ENCODE measurements at places on chromosomes 6 and 20.
A peak's percentile ranks its signal among the peaks of the same experiment; 100 is the strongest.

DNA sequence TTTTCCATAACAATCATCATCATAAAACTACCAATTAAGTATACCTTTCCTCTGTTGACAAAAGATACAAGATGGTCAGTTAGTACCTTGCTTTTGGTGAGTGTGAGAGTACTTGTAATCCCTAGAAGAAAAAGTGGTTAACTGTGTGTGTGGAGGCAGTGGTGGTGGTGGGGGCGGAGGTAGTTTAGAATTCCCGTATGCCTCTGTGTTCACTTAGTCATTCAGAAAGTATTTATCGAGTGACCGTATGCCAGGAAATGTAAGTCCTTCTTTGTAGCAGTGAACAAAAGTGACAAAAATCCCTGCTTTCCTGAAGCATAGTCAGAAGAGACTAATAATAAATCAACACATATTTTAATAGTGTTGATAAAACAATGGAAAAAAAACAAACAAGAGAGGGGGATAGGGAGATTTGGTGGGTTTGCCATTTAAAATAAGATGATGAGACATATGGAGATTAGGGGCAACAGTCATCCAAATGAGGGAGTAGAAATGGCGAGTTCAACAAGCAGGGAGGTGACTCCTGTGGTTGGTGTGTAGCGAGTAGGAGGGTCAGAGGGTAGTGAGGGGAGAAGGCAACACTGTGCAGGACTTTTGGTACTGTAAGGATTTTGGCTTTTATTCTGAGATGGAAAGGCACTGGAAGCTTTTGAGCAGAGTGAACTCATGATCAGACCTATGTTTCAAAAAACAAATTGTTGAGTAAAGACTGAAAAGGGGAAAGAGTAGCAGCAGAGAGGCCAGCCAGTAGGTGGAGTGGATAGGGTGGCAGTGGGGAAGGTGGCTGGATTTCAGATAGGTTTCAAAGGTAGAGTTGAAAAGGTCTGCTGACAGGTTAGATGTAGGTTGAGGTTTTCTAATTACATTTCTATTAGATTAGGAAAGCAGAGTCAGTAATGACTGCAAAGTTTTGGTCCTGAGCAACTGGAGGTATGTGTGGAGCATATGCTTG, 40.3 kb upstream of the SIM1 start:
- DNase-seq, result peak; percentile 85

- no peak for DNase-seq
Observed at GRCh38 chr6:127538750-127539264, 19.7 kb upstream of the MTCL3 start.

- DNase-seq, result peak; percentile 56
Observed at GRCh38 chr6:118565311-118565960, 17.3 kb downstream of the PLN start.

DNA sequence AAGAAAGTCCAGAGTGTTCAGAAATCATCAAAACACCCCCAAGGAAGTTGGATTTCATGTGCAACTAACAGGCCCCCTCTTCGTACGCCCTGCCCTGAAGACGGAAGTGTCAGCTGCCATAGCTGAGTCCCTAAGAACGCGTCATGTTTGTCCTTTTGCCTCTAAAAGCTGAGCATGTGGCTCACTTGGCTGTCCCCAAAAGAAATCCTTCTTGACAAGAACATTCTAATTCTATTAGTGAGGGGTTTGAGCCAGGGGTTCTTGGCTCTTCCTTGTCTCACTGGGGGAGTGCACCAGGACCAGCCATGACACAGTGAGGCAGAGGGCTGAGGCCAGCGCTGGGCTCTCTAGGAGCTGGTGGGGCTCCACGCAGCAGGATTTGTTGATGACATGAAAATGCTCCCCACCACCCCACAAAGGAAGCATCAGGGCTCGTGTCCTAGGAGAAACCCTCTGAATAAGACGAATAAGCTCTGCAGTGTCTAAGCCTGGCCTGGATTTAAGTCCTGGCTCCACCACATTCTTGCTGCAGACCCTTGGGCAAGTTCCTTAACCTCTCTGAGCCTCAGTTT, 20.0 kb upstream of the SPO11 start:
- DNase-seq, result no peak

DNA sequence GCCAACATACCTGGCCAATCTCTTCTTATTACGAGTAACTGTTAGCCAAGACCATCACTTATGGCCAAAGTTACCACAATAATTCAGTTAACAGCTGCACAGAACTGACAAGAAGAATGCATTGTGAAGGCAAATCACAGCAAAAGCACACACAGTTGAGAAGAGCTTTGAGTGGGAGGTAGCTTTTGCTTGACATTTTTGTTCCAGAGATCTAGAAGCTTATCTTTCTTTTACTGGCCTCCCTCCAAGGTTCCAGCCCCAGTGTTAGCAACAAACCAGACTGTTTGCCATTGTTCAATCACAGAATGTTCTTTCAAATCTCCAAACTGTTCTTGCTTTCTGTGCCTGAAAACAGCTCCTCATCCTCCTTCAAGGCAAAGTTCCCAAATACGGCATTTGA, 35.9 kb upstream of the IRAK1BP1 start:
- no peak for DNase-seq

DNA sequence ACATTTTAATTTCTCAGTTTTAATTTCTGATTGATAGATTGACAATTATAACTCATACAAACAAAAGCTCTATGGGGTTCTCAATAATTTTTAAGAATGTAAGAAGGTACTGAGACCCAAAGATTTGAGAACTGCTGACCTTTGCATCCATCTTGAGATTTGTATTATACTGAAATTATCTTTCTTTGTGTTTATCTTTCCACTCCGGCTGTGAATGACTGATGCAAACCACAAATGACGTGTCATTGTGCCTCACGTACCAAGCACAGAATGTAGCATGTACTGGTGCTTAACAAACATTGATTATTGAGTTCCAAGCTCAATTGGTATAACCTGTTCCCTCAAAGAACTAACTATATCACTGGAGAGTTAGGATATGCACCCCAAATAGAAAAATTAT, 152.1 kb upstream of the SMLR1 start:
- no peak for DNase-seq

- DNase-seq, result no peak
Observed at GRCh38 chr6:11209369-11209768, 23.1 kb downstream of the NEDD9 start.

- DNase-seq, result no peak
Observed at GRCh38 chr6:126153661-126154060, 167.3 kb downstream of the TRMT11 start.

DNA sequence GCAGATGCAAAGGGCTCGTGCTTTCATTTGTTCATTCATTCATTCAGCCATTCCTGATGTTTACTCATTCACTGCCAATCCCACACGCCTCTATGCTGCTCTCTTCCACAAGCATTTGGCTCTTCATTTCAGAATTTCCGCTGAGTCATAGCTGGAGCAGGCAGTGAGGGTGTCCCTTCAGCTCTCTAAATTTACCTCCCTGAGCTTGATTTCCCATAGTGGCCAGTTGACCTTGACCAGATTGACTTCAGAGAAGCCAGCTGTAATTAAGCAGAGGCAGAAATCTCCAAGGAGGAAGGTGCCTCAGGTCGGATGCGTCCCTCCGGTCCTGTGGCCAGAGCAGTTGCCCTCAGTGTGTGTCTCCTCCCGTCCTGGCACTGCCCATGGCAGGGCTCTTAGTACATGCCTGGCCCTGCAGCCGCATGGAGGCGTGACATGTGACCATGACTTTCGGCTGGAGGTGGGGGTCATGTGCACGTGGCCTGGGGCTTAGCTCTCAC, 267.2 kb upstream of the ECI2 start:
- DNase-seq, result peak; percentile 42

DNA sequence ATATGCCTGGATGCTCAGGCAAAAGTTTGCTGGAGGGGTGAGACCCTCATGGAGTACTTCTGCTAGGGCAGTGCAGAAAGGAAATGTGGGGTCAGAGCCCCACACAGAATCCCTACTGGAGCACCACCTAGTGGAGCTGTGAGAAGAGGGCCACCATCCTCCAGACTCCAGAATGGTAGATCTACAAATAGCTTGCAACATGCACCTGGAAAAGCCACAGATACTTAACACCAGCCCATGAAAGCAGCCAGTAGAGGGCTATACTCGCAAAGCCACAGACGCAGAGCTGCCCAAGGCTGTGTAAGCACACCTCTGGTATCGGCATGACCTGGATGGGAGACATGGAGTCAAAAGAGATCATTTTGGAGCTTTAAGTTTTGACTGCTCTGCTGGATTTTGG, 60.7 kb upstream of the GJE1 start:
- DNase-seq, result no peak

GRCh38 chr6:73823832-73824231, 127.8 kb downstream of the CD109 start:
- no peak for DNase-seq

DNA sequence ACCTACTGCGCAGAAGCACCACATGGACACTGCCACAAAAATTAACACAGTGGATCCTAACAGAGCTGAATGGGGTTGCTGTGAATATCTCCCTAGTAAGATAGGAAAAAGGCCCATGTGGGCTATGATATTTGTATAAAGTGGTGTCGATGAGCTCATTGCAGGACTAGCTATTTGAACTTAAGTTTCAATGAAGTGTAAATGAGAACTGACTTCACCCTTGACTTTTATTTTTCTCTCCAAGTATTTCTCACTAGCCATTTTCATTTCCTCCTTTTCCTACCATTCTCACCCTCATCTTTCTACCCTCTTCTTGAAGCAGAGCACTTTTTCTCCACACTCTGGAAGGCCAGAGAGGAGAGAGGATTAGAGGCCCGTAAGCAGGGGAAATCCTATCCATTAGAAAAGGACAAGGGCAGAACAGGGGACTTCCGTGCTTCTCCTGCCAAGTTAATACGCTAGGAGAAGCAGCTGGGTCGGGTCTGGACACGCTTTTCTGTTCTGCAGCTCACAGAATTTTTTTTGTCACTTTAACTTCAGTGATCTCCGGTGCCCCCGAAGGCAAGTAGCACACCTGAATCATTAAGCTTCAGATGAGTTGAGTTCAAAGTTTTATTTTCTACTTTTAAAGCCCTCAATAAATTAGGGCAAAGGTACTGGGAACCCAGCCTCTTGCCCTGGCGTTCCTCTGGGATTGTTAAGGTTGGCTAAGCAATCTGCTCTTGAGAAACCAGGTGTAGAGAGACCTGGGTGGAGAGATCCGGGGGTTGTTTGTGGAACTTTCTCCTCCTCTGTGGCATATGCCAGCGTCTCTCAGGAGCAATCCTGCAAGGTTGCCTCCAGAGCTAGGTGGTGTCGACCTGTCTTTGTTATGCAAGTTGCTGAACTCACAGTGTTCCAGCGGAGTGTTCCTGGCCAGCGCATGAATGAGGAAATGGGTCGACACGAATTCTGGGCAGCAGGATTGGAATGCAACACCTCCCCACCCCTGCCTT, 56.2 kb upstream of the ARID1B start:
- DNase-seq, result peak; percentile 1

- DNase-seq, result peak; percentile 12
Observed at GRCh38 chr20:45229264-45230056, 8.3 kb downstream of the SEMG2 start.

DNA sequence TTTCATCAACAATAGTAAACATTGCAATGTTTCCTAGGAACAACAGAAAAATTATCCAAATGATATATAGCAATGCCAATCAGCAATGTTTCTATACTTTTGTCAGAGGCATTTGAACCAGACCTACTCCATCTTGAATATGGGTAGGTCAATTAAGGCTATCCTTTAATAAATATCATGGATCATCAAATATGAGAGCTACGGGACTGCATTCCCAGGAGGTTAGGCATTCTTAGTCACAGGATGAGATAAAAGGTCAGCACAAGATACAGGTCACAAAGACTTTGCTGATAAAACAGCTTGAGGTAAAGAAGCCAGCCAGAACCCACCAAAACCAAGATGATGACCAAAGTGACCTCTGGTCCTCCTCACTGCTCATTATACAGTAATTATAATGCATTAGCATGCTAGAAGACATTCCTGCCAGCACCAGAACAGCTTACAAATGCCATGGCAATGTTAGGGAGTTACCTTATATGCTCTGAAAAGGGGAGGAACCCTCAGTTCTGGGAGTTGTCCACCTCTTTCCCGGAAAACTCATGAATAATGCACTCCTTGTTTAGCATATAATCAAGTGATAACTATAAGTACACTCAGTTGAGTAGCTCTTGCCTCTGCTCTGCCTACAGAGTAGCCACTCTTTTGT, 8.6 kb upstream of the SERPINB6 start:
- no peak for DNase-seq

- DNase-seq, result no peak
Observed at GRCh38 chr6:21907291-21907690, 313.7 kb downstream of the SOX4 start.

DNA sequence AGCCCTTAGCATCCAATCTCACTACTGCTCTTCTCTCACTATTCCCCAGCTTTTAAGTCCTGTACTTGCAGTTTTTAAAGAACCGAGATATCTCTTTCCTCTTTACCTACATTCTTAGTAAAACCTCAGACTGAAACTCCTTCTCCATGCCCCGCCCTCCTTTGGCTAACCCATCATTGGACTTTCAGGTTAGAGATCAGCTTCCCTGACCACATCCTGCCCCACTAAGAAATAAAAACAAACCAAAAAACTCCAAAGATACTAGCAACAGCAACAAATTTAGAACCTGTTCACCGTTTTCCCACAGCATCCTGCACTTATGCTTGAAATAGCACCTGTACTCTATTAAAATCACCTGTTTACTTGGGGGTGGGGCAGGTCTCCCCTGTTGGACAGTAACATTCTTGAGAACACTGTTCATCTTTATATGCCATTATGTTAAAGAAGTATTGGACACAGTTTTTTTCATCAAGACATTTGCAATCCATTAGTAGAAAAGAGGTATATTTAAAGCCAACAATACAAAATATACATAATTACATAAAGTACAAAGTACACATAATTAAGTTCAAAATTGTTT, 16.3 kb upstream of the SMAP1 start:
- DNase-seq, result no peak

- DNase-seq, result no peak
Observed at GRCh38 chr6:15426395-15426794, 180.5 kb downstream of the JARID2 start.

- no peak for DNase-seq
Observed at GRCh38 chr6:111940801-111941200, 67.5 kb upstream of the FYN start.

DNA sequence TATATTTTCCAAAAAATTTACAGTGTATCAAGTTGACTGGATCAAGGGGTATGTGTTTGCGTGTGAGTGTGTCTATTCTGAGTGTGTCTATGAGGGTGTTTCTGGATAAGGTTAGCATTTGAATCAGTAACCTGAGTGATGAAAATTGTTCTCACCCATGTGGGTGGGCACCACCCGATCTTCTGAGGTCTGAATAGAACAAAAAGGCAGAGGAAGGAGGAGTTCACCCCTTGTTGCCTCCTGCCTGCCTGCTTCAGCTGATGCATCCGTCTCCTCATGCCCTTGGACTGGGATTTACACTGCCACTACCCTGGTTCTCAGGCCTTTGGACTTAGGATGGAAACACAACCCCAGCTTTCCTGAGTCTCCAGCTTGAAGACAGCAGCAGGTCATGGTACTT, 13.7 kb upstream of the PRND start:
- DNase-seq, result no peak

DNA sequence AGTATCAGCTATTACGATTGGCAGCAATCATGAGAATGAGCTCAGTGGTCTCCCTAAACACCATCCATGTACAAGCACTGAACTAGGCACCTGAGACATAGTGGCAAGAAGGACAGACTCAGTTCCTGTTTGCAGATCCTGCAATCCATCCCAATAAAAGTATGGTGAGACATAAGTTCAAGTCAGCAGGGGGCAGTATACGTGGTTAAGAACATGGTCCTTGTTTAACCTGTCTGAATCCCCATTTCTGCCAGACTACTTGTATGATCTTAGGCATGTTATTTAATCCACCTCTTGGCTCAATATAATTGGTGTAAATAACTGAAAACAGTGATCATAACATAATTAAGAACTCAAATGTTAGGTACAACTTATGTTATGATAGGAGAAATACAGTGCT, 33.2 kb upstream of the PNISR start:
- peak; percentile 48 for DNase-seq

GRCh38 chr6:75855052-75855451, 106.0 kb downstream of the MYO6 start:
- peak; percentile 62 for DNase-seq

Data from ACHN (cell line).